ENCODE measurements at places on chromosomes 6 and 20.

GRCh38 chr20:40861427-40862008 lies 167.1 kb upstream of the TOP1 start:
- DNase-seq = no peak

GRCh38 chr6:14790976-14791375 lies 454.9 kb upstream of the JARID2 start:
- DNase-seq = no peak

DNA sequence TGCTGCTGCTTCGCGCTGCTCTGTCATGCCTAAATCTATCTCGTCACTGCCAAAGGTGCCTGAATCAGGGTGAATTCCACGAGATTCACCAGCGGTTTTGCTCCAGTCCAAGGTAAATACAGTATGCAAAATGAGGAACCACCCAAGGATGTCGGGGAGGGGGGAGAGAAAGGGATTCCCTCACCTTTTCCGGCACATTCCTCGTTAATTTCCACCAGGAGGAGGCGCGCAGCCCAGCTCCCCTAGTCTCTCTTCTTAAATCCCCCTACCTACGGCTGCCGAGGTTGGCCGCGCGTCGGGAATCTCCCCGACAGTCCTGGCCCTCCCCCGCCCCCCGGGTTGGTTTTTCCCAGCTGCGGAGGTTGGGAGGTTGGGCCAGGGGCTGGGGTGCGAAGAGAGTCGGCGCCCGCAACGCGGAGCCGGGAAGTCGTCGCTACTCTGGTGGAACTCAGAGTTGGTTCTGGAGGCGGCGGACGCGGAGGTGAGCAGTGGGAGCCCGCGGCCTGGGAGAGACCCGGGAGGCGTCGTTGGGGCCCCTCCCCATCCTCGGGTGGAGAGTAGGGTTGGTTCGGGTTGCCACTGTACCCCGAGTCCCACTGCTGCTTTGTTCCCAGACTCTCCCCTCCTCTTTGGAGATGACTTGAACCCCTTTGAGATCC lies at the start of gene TPBG:
Gene TPBG, plus strand, starts transcription at position 390 of the 659 bp plus-strand sequence. CDS start 1,145 bp downstream, outside the sequence.
- peak; percentile 47 for DNase-seq

DNA sequence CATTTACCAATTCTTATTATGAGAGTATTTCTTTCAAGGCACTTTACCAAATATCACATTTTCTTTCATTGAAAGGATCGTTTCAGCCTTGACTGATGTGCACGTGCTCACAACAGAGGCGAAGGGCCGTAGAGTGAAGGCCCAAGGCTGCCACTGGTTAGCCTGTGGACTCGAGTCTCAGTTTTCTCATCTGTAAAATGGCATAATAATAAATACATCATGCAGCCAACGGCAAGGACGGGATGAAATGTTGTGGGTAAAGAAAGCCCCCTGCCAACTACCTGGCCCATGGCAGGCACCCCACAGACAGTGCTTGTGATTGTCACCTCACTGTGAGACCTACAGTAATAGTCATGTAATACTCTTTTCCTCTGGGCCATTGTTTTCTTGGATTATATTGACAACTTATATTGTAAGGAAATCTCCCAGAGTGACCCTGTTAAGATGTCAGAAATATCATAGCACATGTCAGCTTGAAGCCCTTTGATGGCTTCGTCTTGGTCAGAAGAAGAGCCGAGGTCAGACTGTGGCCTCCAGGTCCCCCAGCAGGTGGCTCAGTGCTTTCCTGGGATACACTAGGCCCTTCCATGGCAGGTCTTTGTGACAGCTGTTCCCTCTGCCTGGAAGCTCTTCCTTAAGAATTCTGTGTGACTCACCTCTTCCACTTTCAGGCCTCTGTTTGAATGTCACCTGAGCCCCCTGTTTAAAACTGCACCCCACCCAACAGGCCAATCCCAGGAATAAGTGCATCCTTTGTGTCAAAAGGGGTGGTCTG lies 36.3 kb downstream of the FAM50B start:
- peak; percentile 1 for DNase-seq

GRCh38 chr6:52335576-52335975 lies 26.4 kb upstream of the PAQR8 start:
- DNase-seq = no peak

- DNase-seq = no peak
These were observed 52.2 kb downstream of the TPBG start for GRCh38 chr6:82415820-82416219.

GRCh38 chr6:36853325-36853724 lies 14.1 kb upstream of the CPNE5 start:
- no peak for DNase-seq

- no peak for DNase-seq
These were observed 58.9 kb upstream of the LRRC1 start for GRCh38 chr6:53735896-53736295.

GRCh38 chr6:158762787-158763433 lies 56.3 kb downstream of the EZR start:
- DNase-seq = no peak

DNA sequence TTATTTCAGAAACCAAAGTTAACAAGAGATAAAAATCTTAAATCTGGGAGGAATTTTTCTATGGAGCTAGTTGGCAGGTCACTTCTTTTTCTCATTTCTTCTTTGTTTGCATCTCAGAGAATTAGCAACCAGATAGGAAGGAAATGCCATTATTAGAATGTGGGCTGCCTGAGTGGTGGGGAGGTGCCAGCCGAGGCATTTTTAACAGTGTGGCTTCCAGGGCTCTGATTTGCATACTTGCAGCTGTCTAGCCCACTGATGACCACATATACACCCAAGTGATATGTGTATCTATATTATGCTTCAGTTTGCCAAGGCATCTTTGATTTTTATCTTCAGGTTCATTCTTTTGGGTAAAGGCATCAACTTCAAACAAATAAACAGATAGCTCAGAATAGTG lies 206.7 kb downstream of the CLIC5 start:
- DNase-seq = no peak

DNA sequence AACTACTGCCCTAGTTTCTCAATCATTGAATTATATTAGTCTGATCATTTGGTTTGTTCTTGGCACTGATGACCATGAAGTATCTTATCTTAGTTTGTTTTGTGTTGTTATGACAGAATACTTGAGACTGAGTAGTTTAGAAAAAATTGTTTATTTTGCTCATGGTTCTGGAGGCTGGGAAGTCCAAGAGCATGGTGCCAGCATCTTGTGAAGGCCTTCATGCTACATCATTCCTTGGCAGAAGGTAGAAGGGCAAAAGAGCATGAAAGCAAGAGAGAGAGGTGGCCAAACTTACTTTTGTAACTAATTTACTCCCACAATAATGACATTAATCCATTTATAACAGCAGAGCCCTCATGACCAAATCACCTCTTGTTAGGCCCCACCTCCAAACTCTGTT lies 40.1 kb upstream of the ANKEF1 start:
- no peak for DNase-seq

DNA sequence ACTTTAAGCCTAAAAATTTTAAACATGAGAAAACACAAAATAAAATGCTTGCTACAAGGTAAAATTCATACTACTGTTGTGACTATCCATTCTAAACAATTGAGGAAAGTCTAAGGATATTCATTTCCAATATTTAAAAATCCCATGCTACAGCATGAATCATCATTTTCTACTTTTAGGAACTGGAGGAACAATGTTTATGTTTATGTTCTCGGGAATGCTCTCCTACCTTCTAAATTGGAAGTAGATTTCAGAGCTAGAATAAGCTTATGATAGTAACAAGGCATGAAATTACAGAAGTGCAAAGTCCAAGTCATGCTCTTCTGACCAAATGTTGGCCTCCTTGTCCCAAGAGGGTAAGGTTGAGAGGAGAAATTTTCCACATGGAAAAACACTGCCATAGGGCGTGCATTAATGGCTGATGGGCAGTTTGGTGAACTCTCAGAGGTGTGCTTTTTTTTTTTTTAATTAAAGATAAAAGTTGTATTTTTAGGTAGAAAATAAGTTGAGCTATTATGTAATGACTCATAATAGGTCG lies 6.0 kb upstream of the MYLK4 start:
- no peak for DNase-seq

DNA sequence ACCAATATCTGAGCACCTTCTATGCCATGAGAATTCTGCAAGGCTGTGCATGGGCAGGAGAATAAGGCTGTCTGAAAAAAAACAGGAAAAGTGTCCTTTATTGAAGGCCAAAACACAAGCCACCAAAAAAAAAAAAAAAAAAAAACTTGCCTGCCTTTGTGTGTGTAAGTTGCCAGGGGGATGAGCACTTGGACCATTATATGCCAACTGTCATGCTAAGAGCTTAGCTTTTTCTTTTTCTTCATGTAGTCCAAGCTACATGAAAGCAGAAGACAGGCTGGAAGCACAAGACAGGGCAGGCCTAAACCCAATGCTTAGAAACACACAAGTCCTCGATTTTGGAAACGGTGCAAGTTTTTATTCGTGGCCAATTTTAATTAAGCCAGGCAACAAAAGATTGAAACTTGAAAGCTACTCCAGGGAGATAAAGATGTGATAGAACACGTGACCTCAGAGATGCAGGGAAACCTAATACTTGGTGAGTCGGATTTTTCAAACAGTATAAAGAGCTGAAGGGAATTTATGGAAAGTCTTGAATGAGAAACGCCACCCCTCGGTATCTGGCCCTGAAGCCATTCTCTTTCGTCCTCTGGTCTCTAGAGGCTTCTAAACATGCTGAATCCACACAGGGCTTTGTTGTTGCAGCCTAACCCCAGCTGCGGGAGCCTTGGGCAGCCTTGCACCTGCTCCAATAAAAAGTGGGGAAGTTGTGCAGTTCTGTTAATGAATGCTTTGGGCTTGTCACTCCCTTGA lies 8.6 kb downstream of the BMP7 start:
- no peak for DNase-seq

GRCh38 chr6:83885984-83886383 lies 26.5 kb downstream of the CYB5R4 start:
- no peak for DNase-seq

DNA sequence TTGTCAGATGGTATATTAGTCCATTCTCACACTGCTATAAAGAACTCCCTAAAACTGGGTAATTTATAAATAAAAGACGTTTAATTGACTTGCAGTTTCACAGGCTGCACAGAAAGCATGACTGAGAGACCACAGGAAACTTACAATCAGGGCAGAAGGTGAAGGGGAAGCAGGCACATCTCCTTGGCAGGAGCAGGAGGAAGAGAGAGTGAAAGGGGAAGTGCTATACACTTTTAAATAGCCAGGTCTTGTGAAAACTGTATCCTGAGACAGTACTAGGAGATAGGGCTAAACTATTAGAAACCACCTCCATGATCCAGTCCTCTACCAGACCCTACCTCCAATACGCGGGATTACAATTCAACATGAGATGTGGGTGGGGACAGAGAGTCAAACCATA lies 193.9 kb upstream of the KCNG1 start:
- DNase-seq = no peak

DNA sequence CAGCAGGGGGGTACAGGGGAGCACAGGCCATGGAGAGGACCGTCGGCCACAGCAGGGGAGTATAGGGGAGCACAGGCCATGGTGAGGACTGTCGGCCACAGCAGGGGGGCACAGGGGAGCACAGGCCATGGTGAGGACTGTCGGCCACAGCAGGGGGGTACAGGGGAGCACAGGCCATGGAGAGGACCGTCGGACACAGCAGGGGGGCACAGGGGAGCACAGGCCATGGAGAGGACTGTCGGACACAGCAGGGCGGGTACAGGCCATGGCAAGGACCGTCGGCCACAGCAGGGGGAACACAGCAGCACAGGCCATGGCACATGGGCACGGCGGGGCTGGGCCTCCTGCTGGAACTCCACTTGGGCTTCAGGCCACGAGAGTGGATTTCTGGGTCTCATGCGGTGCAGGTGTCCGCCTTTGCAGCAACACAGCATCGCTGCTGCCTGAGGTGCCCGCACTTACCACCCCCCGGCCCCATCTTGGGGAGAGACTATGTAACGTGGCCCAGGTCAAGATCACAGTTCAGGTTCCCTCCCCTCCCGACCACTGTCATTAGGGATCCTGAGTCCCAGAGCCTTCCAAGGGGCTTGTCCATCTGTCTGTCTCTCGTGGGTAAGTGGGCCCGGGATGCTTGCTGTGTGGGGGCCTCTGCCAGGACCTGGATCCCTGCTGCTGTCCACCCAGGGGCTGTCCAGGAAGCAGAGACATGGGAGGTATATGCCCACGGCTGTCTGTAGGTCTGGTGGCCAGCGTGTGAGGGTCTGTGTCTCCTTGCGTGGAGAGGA lies 2.5 kb downstream of the NPBWR2 start:
- no peak for DNase-seq

DNA sequence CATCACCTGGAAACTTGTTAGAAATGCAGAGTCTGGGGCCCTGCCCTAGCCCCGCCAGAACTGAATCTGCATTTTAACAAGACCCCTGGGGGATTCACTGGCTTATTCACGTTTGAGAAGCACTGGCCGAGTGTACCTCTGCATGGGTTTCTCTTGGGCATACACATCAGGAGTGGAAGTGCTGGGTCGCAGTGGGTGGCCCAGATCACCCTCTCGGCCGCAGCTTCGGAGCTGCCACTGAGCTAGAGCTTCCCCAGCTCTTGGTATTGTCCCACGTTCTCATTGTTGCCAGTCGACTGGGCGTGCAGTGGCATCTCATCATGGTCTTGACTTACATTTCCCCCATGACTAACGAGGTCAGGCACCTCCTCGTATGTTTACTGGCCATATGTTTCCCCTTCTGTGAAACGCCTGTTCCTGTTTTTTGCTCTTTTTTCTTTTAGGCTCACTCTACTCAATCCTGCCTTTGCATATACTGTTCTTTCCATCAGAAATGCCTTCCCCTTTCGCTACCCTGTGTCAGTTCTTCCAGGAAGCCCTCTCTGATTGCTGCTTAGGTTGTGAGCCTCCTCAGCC lies 3.0 kb upstream of the DLGAP4 start:
- DNase-seq = no peak

GRCh38 chr6:100276311-100277057 lies 188.2 kb downstream of the SIM1 start:
- no peak for DNase-seq

- no peak for DNase-seq
These were observed 29.7 kb upstream of the POLR1H start for GRCh38 chr6:30031381-30031780.

GRCh38 chr6:128870746-128871145 lies 12.2 kb upstream of the LAMA2 start:
- DNase-seq = no peak

- no peak for DNase-seq
These were observed 27.7 kb downstream of the RIPOR2 start for GRCh38 chr6:24907919-24908649.

- DNase-seq = no peak
These were observed 4.6 kb upstream of the GJB7 start for GRCh38 chr6:87333591-87334181.

GRCh38 chr20:37200926-37201826 lies 21.8 kb upstream of the MROH8 start:
- no peak for DNase-seq

GRCh38 chr20:6664574-6664973 lies 102.9 kb upstream of the BMP2 start:
- no peak for DNase-seq
